ENCODE measurements at places on chromosomes 6 and 20. TPM values are rescaled to one million over a fixed set of nuclear protein-coding genes. Genes with fewer than 3 reads are reported as not detected.

- H3K4me3 ChIP-seq: no peak overlapping the region
- H3K27me3 ChIP-seq: no peaks in the 10 kb centered on the region
- DNase-seq: no peak
- H3K27ac ChIP-seq: peak overlapping the region; percentile 27
- H3K36me3 ChIP-seq: no peaks in the 10 kb centered on the region
Measured at GRCh38 chr20:19881080-19881840, 123.2 kb downstream of the RIN2 start.

GRCh38 chr20:61763740-61764400 lies 301.8 kb downstream of the TAF4 start:
- H3K27ac ChIP-seq: no peak overlapping the region
- no peaks in the 10 kb centered on the region for H3K4me1 ChIP-seq
- no peaks in the 10 kb centered on the region for H3K36me3 ChIP-seq
- peaks cover 15% of the 10 kb centered on the region for H3K27me3 ChIP-seq
- no peak overlapping the region for H3K4me3 ChIP-seq
- no peak for DNase-seq

DNA sequence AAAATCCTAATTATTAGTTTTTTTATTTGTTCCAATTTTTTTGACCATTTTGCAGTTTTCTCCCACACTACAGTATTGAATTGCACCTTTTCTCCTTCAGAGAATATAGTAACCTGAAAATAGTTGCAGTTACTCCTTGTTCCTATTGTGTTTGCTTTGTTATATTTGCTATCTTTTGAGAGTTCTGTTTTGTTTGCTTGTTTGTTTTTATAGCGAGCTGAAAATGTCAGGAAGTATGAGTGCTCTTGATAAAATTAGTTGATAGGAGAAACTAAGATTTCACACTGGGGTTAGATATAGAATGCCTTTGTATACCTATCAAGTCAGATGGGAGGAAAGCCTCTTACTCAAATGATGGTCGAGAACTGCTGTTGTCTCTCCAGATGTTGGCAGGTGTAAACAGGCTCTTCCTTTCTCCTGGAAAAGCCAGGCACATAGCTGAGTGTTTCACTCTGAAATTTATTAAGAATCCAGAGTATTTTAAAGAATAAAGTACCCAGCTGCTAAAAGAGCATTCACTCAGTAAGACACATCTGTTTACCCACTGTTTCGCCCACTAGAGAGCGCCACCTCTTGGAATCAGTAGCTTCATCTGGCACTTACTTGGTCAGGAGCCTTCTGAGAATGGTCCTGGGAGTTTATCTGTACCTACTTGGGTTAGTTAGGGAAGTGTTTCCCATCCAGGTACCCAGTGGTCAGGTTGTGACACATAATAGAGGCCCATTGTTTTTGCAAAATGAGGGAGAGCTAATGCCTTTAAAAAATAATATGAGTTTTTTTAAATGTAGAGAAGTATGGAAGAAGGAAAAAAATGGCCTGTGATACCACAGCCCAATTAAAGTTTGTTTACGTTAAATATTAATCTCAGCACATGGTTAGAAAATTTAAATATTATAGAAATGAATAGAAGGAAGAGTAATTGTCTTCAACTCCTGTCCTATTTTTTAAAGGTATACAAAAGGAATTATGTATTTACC lies 11.2 kb downstream of the NT5DC1 start:
- no peak overlapping the region for H3K4me3 ChIP-seq
- peaks cover 2% of the 10 kb centered on the region for H3K4me1 ChIP-seq
- H3K27me3 ChIP-seq: no peaks in the 10 kb centered on the region
- DNase-seq: no peak
- no peak overlapping the region for H3K27ac ChIP-seq

- peaks cover 6% of the 10 kb centered on the region for H3K4me1 ChIP-seq
- no peaks in the 10 kb centered on the region for H3K27me3 ChIP-seq
- DNase-seq: no peak
- H3K4me3 ChIP-seq: no peak overlapping the region
- no peaks in the 10 kb centered on the region for H3K36me3 ChIP-seq
Measured at GRCh38 chr6:147222160-147222838, 18.1 kb downstream of the STXBP5 start.

GRCh38 chr20:2741463-2741862 lies 48.9 kb downstream of the EBF4 start:
- no peaks in the 10 kb centered on the region for H3K27me3 ChIP-seq
- no peak overlapping the region for H3K27ac ChIP-seq
- no peak for DNase-seq
- no peaks in the 10 kb centered on the region for H3K4me1 ChIP-seq
- H3K4me3 ChIP-seq: no peak overlapping the region

- DNase-seq: no peak
- H3K36me3 ChIP-seq: no peaks in the 10 kb centered on the region
- no peak overlapping the region for H3K4me3 ChIP-seq
- peaks cover 23% of the 10 kb centered on the region for H3K4me1 ChIP-seq
Measured at GRCh38 chr6:167756597-167756996, 70.1 kb upstream of the AFDN start.

GRCh38 chr20:64146301-64146935 lies 17.8 kb upstream of the MYT1 start:
- peaks cover 12% of the 10 kb centered on the region for H3K27me3 ChIP-seq
- no peaks in the 10 kb centered on the region for H3K36me3 ChIP-seq
- peak; percentile 10 for DNase-seq
- H3K4me3 ChIP-seq: no peak overlapping the region
- no peak overlapping the region for H3K27ac ChIP-seq

- H3K27ac ChIP-seq: no peak overlapping the region
- H3K27me3 ChIP-seq: no peaks in the 10 kb centered on the region
- H3K36me3 ChIP-seq: no peaks in the 10 kb centered on the region
- H3K4me3 ChIP-seq: no peak overlapping the region
Measured at GRCh38 chr6:115618256-115618655, 442.4 kb downstream of the FRK start.

GRCh38 chr6:113017353-113017752 lies 670.2 kb downstream of the RFPL4B start:
- peaks cover 3% of the 10 kb centered on the region for H3K4me1 ChIP-seq
- H3K4me3 ChIP-seq: no peak overlapping the region
- no peaks in the 10 kb centered on the region for H3K27me3 ChIP-seq
- H3K36me3 ChIP-seq: no peaks in the 10 kb centered on the region

GRCh38 chr6:130959951-130960350 lies 103.1 kb downstream of the EPB41L2 start:
- no peak overlapping the region for H3K4me3 ChIP-seq
- peaks cover 28% of the 10 kb centered on the region for H3K4me1 ChIP-seq
- H3K27ac ChIP-seq: no peak overlapping the region
- no peak for DNase-seq

DNA sequence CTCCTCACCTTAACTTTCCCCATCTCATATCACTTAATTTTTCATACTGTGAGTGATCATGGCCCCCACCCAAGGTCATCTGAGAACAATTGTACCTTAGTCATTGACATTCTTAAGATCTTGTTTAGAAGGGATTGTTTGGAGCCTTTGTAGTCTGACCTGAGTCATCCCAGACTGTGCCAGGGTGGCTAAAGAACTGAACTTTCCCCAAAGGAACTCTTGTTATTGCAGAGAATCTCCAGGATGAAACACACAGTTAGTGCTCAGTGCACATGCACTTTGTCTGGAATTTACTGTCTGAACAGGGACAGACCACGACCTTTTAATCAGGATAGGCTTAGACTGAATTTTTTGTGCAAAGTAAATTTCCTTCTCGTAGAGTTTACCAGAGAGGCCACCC lies 112.6 kb upstream of the CCN2 start:
- no peak overlapping the region for H3K27ac ChIP-seq
- H3K36me3 ChIP-seq: no peaks in the 10 kb centered on the region
- H3K4me1 ChIP-seq: no peaks in the 10 kb centered on the region
- no peak for DNase-seq
- no peak overlapping the region for H3K4me3 ChIP-seq

DNA sequence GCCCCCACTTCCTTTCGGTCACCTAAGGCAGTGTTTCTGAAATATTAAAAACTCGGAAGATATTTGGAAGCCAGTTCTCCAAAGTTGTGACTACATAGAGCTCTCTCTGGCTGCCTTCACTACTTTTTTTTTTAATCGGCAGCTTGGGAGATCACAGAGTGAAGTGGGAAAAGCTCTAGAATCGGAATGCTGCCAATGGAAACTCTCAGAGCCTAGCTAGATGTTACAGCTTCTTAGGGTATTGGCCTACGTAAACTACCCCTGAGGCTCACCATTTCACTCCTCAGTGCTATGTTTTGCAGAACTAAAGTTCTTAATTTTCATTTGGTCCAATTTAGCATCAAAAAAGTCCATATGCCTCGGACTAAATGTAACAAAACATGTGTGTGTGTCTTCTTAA lies 14.5 kb downstream of the SERPINB1 start:
- peaks cover 5% of the 10 kb centered on the region for H3K36me3 ChIP-seq
- H3K27me3 ChIP-seq: no peaks in the 10 kb centered on the region
- H3K4me1 ChIP-seq: no peaks in the 10 kb centered on the region
- no peak for DNase-seq
- H3K4me3 ChIP-seq: no peak overlapping the region
- H3K27ac ChIP-seq: no peak overlapping the region

DNA sequence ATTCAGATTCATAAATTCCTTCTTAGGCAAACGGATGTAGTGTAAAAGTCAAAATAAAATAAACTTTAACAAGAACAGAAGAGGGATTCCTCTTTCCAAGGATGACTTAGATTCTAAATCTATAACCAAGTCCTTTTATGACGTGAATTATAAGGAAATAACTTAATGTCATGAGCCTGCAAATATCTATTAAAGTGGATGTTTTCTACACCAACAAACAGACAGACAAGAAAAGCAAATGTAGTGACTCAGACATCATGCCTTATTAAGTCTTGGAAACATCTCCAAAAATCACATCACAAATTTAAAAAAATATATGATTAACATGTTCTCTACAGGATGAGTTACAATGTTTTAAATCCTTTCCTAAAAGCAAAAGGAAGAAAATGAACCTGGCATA lies 397.1 kb downstream of the ESR1 start:
- H3K4me3 ChIP-seq: no peak overlapping the region
- H3K27me3 ChIP-seq: no peaks in the 10 kb centered on the region
- no peak overlapping the region for H3K27ac ChIP-seq
- DNase-seq: no peak

DNA sequence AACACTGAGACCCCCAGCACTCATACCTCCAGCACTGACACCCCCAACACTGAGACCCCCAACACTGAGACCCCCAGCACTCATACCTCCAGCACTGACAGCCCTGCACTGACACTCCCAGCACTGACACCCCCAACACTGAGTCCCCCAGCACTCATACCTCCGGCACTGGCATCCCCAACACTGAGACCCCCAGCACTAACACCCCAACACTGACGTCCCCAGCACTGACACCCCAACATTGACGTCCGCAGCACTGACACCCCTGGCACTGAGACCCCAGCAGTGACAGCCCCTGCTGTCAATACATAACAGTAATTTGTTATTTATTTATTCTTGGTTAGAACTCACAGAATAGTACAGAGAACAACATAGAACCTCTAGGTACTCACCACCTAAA lies 58.0 kb downstream of the ERMARD start:
- no peak overlapping the region for H3K27ac ChIP-seq
- no peak for DNase-seq
- no peak overlapping the region for H3K4me3 ChIP-seq
- peaks cover 10% of the 10 kb centered on the region for H3K27me3 ChIP-seq
- no peaks in the 10 kb centered on the region for H3K36me3 ChIP-seq

DNA sequence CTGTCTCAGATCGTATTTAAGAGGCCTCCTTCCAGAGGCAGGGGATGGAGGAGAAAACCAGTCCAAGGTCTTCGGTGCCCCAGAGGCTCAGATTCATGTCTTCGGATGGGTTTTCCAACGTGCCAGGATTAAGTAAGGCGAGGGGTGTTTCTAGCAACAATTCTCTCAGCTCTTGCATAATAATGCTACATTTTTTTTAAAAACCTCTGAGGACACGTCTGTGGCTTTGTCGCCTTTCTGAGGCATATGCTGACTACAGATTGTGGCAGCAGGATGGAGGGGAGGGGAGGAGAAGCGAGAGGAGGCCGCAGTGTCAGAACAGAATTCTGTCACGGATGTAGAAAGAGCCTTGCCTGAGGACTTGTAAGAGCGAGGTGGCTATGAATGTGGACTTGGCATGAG lies 17.7 kb upstream of the CCDC167 start:
- peak overlapping the region; percentile 31 for H3K27ac ChIP-seq
- peaks cover 8% of the 10 kb centered on the region for H3K4me1 ChIP-seq
- H3K27me3 ChIP-seq: peaks cover 31% of the 10 kb centered on the region
- no peak for DNase-seq
- no peaks in the 10 kb centered on the region for H3K36me3 ChIP-seq
- H3K4me3 ChIP-seq: no peak overlapping the region

- H3K36me3 ChIP-seq: peaks cover 3% of the 10 kb centered on the region
- no peaks in the 10 kb centered on the region for H3K27me3 ChIP-seq
- H3K4me3 ChIP-seq: peak overlapping the region; percentile 77
- DNase-seq: no peak
- no peak overlapping the region for H3K27ac ChIP-seq
Measured at GRCh38 chr20:44888226-44889103, 3.0 kb downstream of the YWHAB start.

DNA sequence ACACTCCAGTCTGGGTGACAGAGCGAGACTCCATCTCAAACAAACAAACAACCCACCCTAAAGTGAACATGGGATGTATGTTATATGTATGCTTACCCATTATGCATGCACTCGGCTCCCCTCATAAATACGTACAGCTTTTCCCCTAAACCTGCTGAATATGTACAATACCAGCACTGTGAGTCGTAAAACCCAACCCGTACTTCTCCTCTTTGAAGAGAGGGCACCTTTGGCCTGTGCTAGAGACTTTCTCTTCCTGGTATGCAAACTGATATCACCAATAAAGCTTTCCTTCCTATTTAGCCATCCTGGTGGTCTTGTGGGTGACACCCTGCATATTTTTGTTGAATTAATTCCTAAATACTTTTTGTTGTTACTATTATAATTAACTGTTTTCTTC lies 51.3 kb downstream of the VSTM2L start:
- no peak for DNase-seq
- H3K27ac ChIP-seq: no peak overlapping the region
- H3K4me3 ChIP-seq: no peak overlapping the region

The KIAA1586 gene
- total RNA-seq: 10.2 TPM

The PACRG gene
- 5.5 TPM for total RNA-seq

The FAM83B gene
- 0.12 TPM for total RNA-seq

The RAMACL gene
- total RNA-seq: 6.6 TPM

The ATRN gene
- 29.2 TPM for total RNA-seq

The NUP153 gene
- 30.5 TPM for total RNA-seq

The TGM2 gene
- total RNA-seq: 362 TPM

The LHFPL5 gene
- total RNA-seq: not detected

The ENPP5 gene
- 11.4 TPM for total RNA-seq

The ZSCAN31 gene
- 15.7 TPM for total RNA-seq

The COL21A1 gene
- 9.4 TPM for total RNA-seq

The LPIN3 gene
- total RNA-seq: 16.3 TPM

The C6orf132 gene
- 13.5 TPM for total RNA-seq

The IPCEF1 gene
- 7.9 TPM for total RNA-seq

The HSPA12B gene
- total RNA-seq: 36.9 TPM
